Hippocampal formation (tissue), 2 donors: ENCODE measurements at places on chromosomes 12 and 14.

- no peak for DNase-seq
Measured at GRCh38 chr12:47088021-47088944, 8.5 kb upstream of the AMIGO2 start.

GRCh38 chr14:22991852-22992251, 9.5 kb upstream of the AJUBA start:
- DNase-seq = no peak

DNA sequence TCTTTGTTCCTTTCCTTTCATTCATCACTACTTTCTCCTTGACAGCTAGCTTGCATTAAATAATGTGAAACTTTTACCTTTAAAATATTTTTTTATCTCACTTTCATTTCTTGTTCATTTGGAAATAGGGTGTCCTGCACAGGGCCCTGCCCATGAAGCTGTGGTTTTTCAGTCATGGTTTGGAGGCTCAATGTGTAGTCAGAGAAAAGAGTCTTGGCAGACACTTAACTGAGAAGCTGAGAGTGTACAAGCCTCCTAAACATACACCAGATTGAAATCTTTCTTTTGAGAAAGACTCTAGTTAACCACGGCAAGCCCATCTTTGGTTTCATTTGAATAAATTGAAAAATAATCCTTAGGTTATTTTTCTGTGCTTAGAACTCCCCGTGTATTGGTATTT, 74.2 kb downstream of the KICS2 start:
- DNase-seq = no peak

DNA sequence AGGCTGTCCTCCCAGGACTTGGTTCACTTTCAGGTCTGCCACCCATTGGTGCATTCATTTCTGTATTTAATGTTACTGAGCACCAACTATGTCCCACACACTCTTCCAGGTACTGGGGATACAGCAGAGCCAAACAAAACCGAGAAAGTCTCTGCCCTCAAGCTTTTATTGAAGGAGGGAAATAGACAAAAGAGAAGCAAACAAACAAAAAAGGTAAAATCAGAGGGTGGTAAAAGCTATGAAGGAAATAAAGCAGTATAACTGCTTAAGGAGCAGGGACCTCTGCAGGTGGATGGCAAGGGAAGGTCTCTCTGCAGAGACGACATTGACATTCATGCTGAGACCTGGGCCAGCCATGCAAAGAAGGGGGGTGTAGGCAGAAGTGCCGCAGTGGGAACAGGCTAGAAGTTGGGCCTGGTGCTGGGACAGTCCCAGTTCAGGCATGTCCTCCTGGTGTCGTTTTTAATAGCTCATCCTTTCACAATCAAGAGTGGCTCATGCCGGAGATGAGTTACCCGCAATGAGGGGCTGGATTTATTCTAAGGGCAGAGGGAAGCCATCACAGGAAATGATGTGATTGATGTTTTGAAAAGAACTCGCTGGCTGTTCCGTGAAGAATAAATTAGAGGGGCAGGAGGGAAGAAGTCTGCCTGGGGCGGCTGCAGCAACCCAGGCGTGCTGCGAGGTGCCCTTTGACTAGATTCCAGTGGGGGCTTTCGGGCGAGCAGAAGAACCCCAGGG, 72.8 kb downstream of the IRF2BPL start:
- no peak for DNase-seq

DNA sequence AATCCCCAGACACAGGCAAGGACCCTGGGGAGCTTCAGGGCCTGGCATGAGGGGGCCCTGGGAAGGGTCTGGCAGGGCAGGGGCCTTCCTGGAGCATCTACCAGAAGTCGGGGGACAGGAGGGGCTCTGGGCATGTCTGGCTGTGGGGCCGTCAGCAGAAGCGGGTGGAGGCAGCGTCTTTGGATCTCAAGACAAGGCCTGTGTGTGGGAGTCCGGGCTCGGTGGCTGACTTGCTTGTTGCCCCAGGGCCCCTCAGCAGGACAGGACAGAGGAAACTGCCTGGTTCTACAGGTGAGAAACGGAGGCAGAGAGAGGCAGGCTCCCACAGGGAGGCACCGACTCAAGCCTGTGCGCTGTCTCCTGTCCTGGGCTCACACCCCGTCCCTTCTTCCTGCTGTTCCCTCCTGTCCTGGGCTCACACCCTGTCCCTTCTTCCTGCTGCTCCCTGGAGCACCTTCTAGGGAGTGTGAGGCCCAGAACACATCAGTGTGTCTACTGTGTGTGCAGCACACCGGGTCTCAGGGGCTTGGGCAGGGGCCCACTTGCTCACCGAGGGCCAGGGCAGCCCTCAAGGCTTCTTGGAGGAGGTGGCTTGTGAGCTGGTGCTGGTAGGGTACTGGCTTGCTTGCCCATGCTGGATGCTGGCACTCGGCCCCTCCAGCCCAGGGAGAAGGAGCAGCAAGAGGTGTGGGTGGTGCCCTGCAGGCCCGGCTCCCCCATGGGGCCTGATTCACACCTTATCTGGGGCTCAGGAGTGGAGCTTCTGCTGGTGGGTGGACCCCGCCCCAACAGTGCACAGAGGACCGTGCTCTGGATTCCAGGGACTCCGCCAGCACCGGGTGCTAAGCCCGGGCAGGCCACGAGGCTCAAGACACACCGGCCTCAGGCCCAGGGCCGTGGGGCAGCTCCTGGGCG, 14.9 kb downstream of the ASPG start:
- no peak for DNase-seq
